ENCODE measurements at places on chromosomes 7 and 10. TPM values are rescaled to one million over a fixed set of nuclear protein-coding genes. Genes with fewer than 3 reads are reported as not detected.

Gene OR2A1
- total RNA-seq = not detected

Gene HOXA9
- 2.4 TPM for total RNA-seq

Gene TUBB8
- total RNA-seq = not detected

Gene CFAP46
- total RNA-seq = not detected

Gene RPEL1
- total RNA-seq = not detected

Gene TMEM184A
- not detected for total RNA-seq

Gene LSM5
- total RNA-seq = 48.6 TPM

Gene CFAP69
- total RNA-seq = 0.33 TPM

Gene TMEM178B
- 9.0 TPM for total RNA-seq

Gene GPAM
- 10.4 TPM for total RNA-seq

Gene OR6V1
- total RNA-seq = not detected

Gene CHST12
- 29.6 TPM for total RNA-seq

Gene AVPI1
- total RNA-seq = 0.45 TPM

Gene USP6NL
- total RNA-seq = 2.0 TPM

Gene PLAU
- total RNA-seq = not detected

Gene CTAGE8
- total RNA-seq = not detected

Gene CARD11
- 79.3 TPM for total RNA-seq

Gene MAT1A
- total RNA-seq = not detected

Gene MBL2
- not detected for total RNA-seq

Gene ZNF735
- total RNA-seq = not detected

Gene STRIP2
- 48.1 TPM for total RNA-seq

Gene AGAP5
- 26.0 TPM for total RNA-seq

Gene ATRNL1
- not detected for total RNA-seq

Gene PCDH15
- not detected for total RNA-seq

Gene JCAD
- 0.08 TPM for total RNA-seq

Gene CC2D2B
- total RNA-seq = 0.57 TPM

Gene AKR1C1
- 1.0 TPM for total RNA-seq

Gene PTF1A
- not detected for total RNA-seq

Gene CTTNBP2
- total RNA-seq = not detected

Gene ZNRF2
- 12.3 TPM for total RNA-seq

Gene GRIFIN
- total RNA-seq = not detected

Gene PSD
- total RNA-seq = 7.6 TPM

Gene GIMAP7
- 60.4 TPM for total RNA-seq

Gene C7orf25
- total RNA-seq = 3.7 TPM

Gene PAX4
- not detected for total RNA-seq

Gene ADAM12
- 0.06 TPM for total RNA-seq

Measured in natural killer cell treated with Interleukin-12 subunit alpha and Interleukin-12 subunit beta and Interleukin-15 and Interleukin-18, amount 100 ng/mL, for 72 hours (primary cell).